Right lung (tissue), 10 donors: ENCODE measurements at places on chromosomes 4 and X. TPM values are rescaled to one million over a fixed set of nuclear protein-coding genes. Genes with fewer than 3 reads are reported as not detected.

- no peak for DNase-seq
These were observed 74.9 kb downstream of the NSG1 start for GRCh38 chr4:4461850-4462249.

DNA sequence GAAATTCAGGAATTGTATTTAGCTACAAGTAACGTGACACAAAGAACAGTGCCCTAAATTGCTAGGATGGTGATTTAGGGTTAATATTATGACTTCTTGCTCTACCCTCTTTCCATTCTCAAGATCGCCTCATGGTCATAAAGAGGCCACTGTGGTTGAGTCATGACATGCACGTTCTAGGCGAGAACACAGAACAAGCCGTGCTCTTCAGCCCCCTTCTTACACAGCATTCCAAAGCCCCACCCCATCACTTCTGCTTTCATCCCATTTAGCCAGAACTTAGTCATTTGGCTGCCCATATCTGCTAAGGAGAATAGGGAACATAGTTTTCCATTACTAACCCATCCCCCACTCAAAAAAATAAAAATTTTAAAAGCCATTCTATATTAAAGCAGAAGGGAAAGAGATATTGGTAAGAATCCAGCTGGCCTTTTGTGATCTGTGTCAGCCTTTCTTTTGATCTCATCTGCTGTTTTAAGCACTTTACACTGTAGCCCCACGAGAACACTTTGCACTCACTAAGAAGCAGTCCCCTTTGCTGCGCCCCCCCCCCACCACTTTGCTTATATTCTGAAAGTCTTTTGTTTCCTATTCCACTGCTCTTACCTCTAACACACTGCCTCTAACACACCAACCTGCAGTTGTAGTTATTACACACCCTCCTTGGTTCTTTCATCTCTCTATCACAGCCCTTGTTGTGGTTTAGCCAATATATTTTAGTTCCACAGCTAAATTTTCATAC, 28.4 kb downstream of the NPNT start:
- no peak for DNase-seq

The TMEM255A gene
- polyA plus RNA-seq, result 2.3 TPM

- no peak for DNase-seq
These were observed 746.4 kb upstream of the MAGEB2 start for GRCh38 chrX:29468911-29469494.

- no peak for DNase-seq
These were observed 5.6 kb downstream of the PDE5A start for GRCh38 chr4:119623025-119623424.

DNA sequence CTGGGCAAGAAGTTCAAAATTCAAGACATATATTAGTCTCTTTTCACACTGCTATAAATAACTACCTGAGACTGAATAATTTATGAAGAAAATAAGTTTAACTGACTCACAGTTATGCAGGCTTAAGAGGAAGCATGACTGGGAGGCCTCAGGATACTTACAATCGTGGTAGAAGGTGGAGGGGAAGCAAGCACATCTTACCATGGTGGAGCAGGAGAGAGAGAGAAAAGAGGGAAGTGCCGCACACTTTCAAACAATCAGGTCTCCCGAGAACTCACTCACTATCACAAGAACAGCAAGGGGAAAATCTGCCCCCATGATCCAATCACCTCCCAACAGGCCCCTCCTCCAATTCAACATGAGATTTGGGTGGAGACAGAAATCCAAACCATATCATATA, 273.3 kb upstream of the RASGEF1B start:
- DNase-seq, result no peak

DNA sequence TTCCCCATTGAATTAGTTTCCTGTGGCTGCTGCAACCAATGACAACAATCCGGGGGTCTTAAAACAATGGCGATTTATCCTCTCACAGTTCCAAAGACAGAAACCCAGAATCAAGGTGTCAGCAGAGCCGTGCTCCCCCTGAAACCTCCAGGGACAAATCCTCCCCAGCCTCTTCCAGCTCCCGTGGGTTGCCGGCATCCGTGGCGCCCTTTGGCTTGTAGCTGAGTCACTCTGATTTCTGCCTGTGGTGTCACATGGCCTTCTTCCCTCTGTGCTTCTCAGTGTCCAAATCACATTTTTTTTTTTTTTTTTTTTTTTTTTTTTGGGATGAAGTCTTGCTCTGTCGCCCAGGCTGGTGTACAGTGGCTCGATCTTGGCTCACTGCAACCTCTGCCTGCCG, 64.5 kb upstream of the STX18 start:
- no peak for DNase-seq

The ARX gene
- 0.12 TPM for polyA plus RNA-seq

The GYPE gene
- polyA plus RNA-seq, result 27.6 TPM

The EPGN gene
- polyA plus RNA-seq, result 0.54 TPM

- DNase-seq, result peak; percentile 28
These were observed 54.5 kb upstream of the GRIA2 start for GRCh38 chr4:157165935-157166610.

DNA sequence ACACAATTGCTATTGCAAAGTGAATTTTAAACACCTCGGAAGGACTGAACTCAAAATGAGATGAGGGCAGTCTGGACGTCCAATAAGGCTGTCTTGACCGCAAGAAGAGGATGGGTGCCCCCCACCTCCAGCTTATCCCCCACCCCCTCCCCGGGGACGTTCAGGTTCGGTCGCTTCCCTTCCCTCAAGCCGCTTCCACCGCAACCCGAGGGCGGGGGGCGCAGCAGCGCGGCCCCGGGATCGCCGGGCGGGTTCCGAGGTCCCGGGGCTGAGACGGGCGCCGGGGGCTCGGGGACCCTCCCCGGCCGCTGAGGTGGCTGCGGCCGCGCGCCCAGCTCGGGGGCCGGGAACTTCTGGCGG, 480 bp downstream of the USP46 start:
- DNase-seq, result no peak

GRCh38 chr4:150078041-150078578, at the start of gene DCLK2:
TSS of gene DCLK2 (plus strand) at chr4:150078445. CDS start at chr4:150079028, 583 bp downstream.
- DNase-seq, result peak; percentile 83

- DNase-seq, result no peak
These were observed 165.0 kb downstream of the RAPGEF2 start for GRCh38 chr4:159267869-159268285.

GRCh38 chrX:131910586-131910985, 112.5 kb upstream of the STK26 start:
- no peak for DNase-seq

The CXXC4 gene
- polyA plus RNA-seq, result 17.7 TPM

- no peak for DNase-seq
These were observed 53.3 kb downstream of the CAMK2D start for GRCh38 chr4:113708250-113708649.

The CPLX1 gene
- 1.7 TPM for polyA plus RNA-seq

GRCh38 chr4:175253184-175253902, 335.2 kb downstream of the ADAM29 start:
- no peak for DNase-seq

DNA sequence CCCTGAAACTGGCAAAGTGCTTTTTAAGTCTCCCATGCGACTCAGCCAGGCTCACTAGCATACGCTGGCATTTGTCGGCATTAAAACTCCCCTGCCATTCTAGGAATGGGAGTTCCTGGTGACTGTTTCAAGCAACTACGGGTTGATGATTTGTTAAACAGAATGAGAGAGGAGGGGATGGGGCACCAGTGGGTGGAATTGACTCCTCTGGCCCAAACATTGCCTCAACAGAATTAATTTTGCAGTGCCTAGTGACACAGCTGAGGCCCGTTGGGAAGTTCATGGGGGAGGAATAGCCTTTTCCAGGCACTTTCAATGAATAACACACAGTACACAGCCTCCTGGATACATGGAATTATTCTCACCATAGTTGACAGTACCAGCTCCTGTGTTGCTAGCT, 30.1 kb downstream of the NEUROG2 start:
- DNase-seq, result no peak

GRCh38 chr4:92234393-92235176, 69.2 kb upstream of the GRID2 start:
- DNase-seq, result peak; percentile 78

GRCh38 chrX:2740672-2741071, 11.2 kb upstream of the XG start:
- DNase-seq, result no peak

The EMD gene
- 52.8 TPM for polyA plus RNA-seq

GRCh38 chr4:20256381-20256881, 4.7 kb downstream of the SLIT2 start:
- DNase-seq, result no peak

DNA sequence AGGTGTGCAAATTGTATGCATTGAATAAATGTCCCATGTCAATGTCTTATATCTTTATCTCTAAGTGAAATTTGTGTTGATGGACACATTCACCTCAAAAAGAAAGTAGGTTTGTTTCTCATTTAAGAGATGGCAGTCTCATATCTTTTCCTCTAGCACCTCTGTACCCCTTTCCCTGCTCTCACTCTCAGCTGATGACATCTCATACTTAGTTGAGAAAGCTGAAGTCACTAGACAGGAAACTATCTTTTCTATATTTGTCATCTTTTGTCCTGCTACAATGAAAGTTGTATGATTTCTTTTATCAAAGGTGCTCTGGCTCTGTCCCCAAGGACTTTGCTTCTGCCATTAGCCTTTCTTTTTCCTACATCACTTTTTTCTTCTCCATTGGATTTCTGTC, 84.0 kb upstream of the GRPR start:
- no peak for DNase-seq

- no peak for DNase-seq
These were observed 1.7 kb upstream of the TMEM271 start for GRCh38 chr4:577499-578450.

The HELT gene
- not detected for polyA plus RNA-seq

- DNase-seq, result no peak
These were observed 59.8 kb upstream of the LGI2 start for GRCh38 chr4:25090516-25090915.

DNA sequence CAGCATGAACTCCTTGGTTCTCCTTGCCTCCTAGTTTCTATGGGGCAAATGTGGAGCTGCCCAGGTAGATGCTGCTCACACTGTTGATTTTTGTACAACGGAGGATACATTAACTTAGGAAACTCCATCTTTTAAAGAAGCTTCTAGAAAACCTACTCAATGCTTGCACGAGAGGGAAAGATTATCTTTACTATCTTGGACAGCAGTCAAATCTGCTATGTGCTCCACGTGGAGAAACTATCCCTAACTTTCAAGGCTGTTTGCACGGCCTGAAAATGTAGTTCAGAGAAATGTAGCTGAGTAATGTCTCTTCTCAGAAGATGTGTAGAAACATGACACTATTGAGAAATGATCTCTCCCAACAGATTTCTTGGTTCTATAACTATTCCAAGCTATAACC, 1530.9 kb upstream of the PABPC4L start:
- DNase-seq, result no peak

The CSAG3 gene
- polyA plus RNA-seq, result not detected

DNA sequence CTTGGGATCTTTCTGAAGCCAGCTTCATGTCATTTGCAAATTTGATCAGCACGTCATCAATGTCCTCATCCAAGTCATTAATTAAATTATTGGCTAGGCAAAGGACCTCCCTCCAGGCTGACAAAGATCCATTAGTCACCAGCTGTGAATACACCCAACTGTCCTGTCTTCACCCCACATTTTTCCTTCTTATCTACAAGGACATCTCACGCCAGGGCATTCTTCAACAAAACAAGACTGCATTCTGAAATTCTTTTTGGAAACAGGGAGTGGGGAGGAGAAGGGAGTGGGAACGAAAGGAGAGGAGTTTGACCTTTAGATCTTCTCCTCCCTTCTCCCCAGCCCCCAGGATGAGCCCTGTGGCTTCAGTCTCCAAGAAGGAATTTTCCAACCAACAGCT, 32.7 kb downstream of the NLGN3 start:
- no peak for DNase-seq

DNA sequence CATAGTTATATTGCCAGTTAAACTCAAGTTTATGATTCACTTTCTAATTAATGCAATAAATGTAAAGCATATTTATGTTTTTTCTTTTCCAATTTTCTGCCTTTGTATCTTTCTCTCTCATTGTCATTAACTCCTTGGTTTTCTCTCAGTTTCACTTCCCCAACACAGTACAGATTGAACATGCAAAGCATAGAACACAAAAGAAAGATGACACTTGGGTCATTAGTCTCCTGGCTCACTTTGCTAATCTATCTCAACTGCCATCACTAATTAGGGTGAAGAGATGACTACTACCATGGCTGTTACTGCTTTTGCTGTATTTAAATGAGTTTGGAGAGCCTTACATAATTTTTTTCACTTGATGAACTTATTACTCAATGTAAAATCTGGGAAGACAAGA, 12.3 kb upstream of the NAA11 start:
- DNase-seq, result no peak

GRCh38 chrX:65781845-65782244, 114.4 kb downstream of the MSN start:
- no peak for DNase-seq

The DDX3X gene
- polyA plus RNA-seq, result 366 TPM

The ELMOD2 gene
- polyA plus RNA-seq, result 43.0 TPM

- DNase-seq, result no peak
These were observed 11.0 kb upstream of the MAMLD1 start for GRCh38 chrX:150352114-150352513.

GRCh38 chr4:145881989-145882388, 56.6 kb downstream of the ZNF827 start:
- DNase-seq, result no peak

The IL3RA gene
- polyA plus RNA-seq, result 17.8 TPM

- DNase-seq, result no peak
These were observed 192.1 kb downstream of the PRR32 start for GRCh38 chrX:127011629-127012028.

- peak; percentile 57 for DNase-seq
These were observed 39.0 kb downstream of the FAM53A start for GRCh38 chr4:1644891-1645657.

DNA sequence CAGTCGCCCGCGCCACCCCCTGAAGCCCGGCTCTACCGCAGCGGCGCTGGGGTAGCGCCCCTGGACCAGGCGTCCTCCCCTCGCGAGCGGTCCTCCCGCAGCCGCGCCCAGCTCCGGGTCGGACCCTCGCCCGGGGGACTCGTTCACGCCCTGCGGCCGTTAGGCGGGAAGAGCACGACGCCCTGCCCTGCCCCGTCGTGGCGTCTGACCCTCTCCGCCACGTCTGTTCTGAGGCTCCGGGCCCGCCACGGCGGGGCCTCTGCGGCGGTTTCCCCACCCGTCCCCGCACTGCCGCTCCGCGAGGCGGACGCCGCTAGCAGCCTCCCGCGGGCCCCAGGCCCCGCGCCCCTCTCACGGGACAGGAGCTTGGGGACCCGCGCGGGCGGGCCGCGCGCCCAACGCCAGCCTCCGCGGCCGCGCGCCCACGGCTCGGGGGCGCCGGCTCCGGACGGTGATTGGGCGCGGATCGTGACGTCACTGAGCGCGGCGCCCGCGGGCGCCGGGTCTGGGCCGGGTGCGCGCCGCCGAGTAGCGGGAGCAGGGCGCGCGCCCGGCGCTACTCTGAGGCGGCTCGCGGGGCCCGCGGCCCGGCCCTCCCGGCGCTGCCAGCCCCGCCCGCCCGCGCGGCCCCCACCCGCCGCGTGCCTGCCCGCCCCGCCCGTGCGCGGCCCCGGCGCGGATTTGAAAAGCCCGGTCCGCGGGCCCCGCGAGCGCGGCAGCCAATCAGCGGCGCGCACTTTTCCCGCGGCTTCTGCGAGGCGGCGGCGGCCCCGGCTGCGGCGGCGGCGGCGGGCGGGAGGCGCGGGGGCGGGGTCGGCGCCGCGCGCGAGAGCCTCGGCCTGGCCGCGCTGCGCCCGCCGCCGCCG, at the start of gene NSD2:
TSS of gene NSD2 (plus strand) at position 816 of the 866 bp plus-strand sequence. CDS start 29,262 bp downstream, outside the sequence.
- DNase-seq, result peak; percentile 90

- DNase-seq, result no peak
These were observed 115.6 kb upstream of the SCML1 start for GRCh38 chrX:17621566-17622270.
